ENCODE measurements at places on chromosomes 1 and 21.

DNA sequence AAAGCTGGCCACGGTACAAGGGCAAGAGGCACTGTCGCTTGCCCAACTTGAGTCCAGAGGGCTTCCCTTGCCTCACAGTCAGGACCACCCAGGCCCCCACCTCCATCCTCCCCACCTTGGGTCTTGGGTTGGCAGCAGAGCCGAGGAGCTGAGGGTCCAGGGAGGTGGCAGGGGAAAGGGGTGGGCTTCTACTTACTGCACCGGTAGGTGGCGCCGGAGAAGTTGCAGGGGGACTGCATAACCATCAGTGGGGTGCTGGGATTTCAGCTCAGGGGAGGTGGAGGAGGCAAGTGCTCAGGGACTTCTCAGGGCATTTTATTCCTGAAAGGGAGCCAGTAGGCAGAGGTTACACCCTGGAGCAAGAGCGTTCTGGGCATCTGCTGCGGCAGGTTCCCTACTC is 44.0 kb downstream of the TRIM62 start:
- DNase-seq: no peak

DNA sequence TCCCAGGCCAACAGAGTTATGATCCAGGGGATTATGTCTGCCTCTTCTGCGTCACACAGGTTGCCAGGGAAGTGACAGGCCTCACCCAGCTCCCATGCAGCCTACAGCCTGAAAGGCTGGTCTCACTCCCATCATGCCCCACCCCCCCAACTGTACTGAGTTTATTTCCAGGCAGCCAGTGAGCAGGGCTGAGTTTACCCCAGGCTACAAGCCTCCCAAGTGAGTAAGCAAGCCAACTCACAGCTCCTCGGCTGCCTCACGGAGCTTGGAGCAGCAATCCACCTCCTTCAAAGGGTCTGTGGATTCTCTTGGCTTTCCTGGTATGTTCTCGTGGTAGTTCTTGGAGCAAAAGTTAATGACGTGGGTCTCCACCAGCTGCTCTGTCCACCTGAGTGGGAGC is 1147.6 kb upstream of the ADGRL4 start:
- DNase-seq: no peak

- DNase-seq: no peak
Observed at GRCh38 chr1:50651476-50652263, 228.4 kb upstream of the DMRTA2 start.

DNA sequence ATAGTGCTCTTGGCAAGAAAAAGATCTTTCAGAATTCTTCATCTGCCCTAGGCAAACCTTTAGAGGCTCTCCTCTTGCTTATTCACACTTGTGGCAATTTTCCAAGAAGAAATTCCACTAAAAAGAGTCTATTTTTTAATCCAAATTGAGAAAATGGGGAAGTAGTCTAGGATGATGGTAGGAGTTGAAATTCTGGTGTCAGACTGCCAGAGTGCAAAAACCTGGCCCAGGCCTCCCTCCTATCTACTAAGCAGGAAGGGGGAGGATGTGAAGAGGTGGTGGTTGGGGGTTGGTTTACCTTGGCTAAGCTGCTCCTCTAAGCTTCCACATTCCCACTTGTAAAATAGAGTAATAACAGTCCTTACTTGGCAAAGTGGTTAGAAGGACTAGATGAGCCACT is 120.6 kb upstream of the KCNJ15 start:
- no peak for DNase-seq

- peak; percentile 69 for DNase-seq
Observed at GRCh38 chr1:94697839-94698238, 122.3 kb upstream of the SLC44A3 start.

- no peak for DNase-seq
Observed at GRCh38 chr1:40971966-40972365, 7.5 kb upstream of the CTPS1 start.

DNA sequence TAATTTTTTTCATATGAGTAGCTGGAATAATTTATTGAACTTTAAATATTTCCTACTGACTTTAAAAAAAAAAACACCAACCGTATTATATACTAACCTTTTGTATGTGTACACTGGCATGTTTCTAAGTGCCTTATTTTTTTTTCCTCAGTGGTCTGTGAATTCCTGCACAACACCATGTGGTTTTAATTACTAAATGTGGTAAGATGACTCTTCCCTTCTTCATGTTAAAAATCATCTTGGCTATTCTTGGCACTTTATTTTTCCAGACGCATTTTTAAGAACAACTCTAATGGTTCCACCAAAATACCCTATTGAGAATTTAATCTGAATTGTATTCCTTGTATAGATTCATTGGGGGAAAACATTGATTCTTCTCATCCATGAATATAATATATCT is 28.4 kb downstream of the PPP2R5A start:
- DNase-seq: no peak

DNA sequence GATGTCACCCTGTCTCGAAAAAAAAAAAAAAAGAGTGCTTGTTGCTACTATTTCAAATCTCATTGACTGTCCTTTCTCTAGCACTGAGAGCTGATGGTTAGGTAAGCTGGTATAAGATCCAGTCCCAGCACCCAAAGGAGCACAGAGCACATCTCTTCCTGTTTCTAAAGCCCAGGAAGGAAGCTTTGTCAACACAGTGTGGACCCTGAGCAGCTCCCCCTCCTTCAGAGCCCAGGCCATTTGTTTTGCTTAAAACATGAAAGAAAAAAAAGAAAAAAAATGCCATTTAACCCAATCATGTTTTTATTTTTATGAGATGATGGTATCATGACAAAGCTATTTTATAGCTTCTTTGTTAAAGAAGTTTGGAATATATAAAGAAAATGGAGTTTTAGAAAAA is 184.1 kb upstream of the DUSP10 start:
- DNase-seq: no peak

DNA sequence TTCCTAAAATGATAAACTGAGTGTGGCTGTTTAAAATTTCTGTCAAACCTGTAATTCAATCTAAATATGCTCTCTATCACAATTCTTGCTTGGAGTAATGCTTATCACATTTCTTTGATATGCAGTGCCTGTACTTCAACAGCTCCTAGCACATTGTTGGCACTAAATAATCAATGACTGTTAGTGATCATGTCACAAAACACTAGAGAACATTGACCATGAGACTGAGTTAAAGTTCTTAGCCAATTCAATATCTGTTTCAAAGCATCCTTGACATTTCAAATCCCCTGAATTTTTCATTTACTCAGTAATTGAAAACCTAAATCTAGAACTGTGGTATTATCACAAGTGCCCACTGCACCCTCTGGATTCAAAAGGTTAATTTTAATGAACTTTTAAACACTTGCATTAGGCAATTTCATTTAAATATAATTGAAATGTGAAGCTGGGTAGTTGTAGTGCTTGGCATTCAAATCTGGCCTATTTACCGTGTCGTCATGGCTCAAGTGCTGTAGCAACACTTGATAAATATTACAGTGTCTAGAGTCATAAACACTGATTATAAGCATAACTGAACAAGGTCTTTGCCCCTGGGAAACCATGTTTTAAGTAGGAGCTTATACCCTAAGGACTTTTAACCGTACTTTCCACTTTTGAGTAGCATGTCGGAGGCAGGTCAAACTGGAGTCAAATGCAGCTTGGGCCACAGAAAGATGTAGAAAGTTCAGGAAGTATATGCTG is 143.6 kb downstream of the LRRC7 start:
- no peak for DNase-seq

- DNase-seq: peak; percentile 46
Observed at GRCh38 chr1:248924696-248925532, 18.9 kb downstream of the PGBD2 start.

DNA sequence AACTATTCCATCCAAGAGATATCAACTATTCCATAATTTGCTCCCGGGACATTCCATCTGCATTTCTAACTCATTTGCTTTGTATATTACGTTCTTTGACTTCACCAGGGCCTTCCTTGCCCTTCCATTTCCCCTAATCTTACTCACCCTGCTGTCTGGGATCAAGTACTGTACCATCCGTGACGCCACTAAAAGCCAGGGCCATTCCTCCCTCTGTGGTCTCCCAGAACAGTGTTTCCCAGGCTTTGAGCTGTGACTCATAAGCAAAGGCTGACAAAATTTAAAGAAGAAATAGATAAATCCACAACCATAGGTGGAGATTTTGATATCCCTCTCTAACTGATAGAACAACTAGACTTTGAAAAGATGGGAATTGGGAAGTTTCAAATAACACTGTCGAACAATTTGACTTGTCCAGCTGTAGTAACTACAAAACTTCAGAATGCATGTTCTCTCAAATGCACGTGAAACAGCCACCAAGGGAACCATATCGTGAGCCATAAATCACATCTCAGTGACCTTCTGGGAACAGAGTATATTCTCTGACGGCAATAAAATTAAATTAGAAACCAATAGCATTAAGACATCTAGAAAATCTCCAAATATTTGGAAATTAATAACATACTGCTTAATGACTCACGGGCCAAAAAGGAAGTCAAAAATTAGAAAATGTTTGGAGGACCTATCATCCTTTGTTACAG is 501.0 kb downstream of the SETD4 start:
- DNase-seq: no peak

- DNase-seq: no peak
Observed at GRCh38 chr1:111878091-111878490, 111.4 kb downstream of the KCND3 start.

GRCh38 chr1:182666706-182667105 is 17.7 kb downstream of the RGS8 start:
- no peak for DNase-seq

- DNase-seq: no peak
Observed at GRCh38 chr1:101162300-101162699, 74.5 kb upstream of the S1PR1 start.

DNA sequence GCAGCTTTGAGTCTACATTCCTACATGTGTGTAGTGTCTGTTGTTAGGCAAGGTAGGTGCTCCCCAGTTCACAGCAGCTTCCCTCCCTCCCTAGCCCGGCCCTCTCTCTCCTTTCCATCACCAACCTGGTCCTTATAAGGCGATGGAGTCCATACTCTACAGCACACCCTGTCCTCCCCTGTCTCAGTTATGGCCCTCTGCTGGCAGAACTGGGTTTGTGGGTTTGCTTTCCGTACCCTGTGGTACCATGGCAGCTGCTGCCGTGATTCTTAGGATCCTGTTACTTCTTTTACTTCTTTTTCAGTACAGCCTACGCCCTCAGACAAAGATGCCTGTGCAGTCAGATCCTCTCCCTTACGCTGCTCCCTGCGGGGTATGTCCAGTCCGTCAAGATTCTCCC is 31.7 kb downstream of the AK5 start:
- DNase-seq: no peak

GRCh38 chr1:29426701-29427279 is 190.5 kb downstream of the PTPRU start:
- peak; percentile 60 for DNase-seq

- DNase-seq: no peak
Observed at GRCh38 chr21:39326607-39327307, 13.3 kb upstream of the BRWD1 start.

GRCh38 chr1:246182149-246182851 is 324.8 kb downstream of the SMYD3 start:
- no peak for DNase-seq

- DNase-seq: no peak
Observed at GRCh38 chr1:10825592-10825991, 29.1 kb upstream of the CASZ1 start.

GRCh38 chr21:39575775-39576174 is 37.0 kb upstream of the B3GALT5 start:
- DNase-seq: no peak

GRCh38 chr1:41564741-41565475 is 80.4 kb upstream of the EDN2 start:
- no peak for DNase-seq

DNA sequence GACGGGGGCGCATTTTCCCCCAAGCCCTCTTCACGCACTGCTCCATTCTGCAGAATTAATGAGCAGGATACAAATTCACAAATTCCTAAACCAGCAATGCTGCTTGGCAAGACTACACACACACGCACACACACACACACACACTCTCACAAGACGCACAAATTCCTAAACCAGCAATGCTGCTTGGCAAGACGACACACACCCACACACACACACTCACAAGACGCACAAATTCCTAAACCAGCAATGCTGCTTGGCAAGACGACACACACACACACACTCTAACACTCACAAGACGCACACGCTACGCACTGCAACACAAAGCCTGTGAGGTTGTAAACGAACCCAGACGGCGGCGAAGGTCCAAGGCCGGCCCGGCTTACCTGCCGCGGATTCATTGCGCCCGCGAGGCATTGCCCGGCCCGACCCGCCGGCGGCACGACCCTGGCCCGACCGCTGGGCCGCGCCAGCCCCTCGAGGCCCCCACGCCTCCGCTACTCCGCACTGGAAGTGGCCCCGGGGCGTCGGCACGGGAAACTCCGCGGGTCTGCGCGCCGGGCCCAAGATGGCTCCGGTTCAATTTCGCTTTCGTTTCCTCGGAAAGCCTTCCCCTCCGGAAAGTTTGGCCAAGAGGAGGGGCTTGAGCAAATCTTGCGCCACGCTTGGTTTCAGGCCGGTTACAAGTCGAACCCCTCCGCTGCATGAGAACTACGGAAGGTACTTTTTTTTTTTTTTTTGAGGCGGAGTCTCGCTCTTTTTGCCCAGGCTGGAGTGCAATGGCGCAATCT is at the start of gene ADAR:
Gene ADAR (minus strand): TSS at position 578 of the 788 bp plus-strand sequence. CDS start 180 bp downstream, at position 398.
- DNase-seq: no peak

GRCh38 chr1:64745986-64746940 is 1.4 kb downstream of the RAVER2 start:
- no peak for DNase-seq

GRCh38 chr1:155260276-155260675 is 1.9 kb downstream of the SCAMP3 start:
- no peak for DNase-seq

GRCh38 chr1:174883409-174883808 is 116.3 kb upstream of the CACYBP start:
- no peak for DNase-seq

DNA sequence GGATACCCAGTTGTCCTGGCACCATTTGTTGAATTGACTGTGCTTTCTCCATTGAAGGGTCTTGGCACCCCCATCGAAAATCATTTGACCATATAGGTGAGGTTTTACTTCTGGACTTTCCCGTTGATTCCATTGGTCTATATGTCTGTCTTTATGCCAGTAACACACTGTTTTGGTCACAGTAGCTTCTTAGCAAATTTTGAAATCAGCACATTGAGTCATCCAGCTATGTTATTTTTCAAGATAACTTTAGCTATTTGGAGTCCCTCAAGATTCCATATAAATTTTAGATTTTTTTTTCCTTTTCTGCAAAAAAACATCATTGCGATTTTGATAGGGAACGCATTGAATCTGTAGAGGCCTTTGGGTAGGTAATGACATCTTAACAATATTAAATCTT is 235.6 kb downstream of the SMYD3 start:
- no peak for DNase-seq

Measured in NCI-H1436 treated with DMSO at 0.1 percent for 48 hours (cell line).